RPMI8226 (cell line): ENCODE measurements at places on chromosomes 4 and X.

DNA sequence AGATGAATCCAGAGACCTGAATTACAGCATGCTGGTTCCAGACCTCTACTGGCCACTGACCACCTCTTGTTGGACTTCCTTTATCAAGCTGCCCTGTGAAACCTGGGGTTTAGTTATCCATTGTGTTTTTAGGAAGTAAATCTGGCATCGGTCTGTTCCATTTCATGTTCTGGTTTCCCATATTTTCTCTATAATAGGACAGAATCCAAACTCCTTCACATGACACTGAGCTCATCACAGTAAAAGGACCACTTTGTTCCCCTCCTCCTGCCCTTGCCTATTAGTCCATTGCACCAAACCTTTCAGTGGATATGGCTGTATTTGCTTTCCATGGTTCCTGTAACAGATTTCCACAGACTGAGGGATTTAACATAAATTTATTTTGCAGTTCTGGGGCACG is 4.0 kb downstream of the MFAP3L start:
- no peak for DNase-seq

DNA sequence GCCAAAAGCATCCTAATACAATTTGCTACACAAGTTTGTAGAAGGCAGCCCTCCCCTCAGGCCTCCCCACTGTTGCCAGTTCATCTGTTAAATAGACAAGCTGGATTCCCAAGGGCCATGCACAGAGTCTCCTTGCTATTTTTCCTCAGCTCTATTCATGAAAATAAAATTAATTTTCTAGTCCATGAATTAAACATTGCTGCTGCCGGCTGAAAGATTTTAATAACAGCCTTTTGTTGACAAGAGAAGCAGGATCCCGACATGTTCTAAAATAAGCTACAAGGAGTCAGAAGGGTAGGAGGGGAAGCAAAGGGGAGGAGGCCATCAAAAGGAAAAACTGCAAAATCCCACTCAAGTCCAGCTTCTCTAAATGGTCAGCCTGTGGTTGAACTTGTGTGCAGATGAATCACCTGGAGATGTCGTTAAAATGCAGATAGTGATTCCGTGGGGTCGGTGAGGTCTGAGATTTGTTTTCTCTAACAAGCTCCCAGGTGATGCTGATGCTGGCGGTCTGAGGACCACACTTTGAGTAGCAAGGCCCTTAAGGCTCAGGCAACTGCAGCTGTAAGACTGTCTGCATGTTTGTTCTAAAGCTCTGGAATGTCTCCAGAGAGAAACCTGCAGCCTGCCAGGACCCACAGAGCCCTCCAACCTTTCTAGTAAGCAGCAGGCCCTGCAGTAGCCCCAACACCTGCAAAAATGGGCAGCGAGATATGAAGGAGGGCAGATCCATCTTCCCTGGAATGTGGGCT is 9.4 kb downstream of the SCD5 start:
- no peak for DNase-seq

- DNase-seq: peak; percentile 4
Observed at GRCh38 chrX:143788265-143788664, 67.7 kb upstream of the SPANXN2 start.

GRCh38 chr4:35934320-35934981 is 309.9 kb downstream of the ARAP2 start:
- peak; percentile 24 for DNase-seq

DNA sequence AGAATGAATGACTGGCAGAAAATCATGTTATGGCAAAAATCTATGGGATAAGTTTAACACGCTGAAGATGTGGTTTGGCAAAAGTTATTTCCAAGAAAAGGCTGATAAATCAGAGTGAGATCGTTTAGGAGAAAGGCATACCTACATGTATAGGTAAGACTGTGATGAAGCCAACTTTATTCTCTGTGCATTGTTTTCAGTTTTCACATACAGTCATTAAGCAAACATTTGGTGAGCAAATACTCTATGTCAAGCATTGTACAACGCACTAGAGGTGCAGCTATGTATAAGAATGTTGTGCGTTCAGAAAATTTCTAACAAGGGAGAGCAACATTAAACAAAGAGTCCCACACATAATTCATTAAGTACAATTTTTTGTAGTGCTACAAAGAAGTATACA is 121.7 kb downstream of the TEX13A start:
- no peak for DNase-seq

DNA sequence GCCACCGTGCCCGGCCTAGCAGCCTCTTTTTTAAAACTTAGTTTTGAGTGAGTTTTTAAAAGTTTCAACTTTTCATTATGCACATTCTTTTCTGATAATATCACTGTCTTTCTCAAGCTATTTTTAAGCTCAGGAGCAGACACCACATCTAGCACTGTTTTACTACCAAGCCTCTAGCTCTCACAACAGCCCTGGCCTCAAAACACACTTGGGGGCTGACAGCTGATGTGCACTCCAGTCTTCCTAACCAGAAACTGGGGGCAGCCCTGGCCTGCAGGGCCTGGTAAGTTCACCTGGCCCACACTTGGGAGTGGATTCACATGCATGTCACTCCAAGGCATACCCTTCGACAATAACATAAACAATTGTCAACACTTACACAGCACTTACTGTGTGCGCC is 34.0 kb downstream of the CENPU start:
- no peak for DNase-seq

DNA sequence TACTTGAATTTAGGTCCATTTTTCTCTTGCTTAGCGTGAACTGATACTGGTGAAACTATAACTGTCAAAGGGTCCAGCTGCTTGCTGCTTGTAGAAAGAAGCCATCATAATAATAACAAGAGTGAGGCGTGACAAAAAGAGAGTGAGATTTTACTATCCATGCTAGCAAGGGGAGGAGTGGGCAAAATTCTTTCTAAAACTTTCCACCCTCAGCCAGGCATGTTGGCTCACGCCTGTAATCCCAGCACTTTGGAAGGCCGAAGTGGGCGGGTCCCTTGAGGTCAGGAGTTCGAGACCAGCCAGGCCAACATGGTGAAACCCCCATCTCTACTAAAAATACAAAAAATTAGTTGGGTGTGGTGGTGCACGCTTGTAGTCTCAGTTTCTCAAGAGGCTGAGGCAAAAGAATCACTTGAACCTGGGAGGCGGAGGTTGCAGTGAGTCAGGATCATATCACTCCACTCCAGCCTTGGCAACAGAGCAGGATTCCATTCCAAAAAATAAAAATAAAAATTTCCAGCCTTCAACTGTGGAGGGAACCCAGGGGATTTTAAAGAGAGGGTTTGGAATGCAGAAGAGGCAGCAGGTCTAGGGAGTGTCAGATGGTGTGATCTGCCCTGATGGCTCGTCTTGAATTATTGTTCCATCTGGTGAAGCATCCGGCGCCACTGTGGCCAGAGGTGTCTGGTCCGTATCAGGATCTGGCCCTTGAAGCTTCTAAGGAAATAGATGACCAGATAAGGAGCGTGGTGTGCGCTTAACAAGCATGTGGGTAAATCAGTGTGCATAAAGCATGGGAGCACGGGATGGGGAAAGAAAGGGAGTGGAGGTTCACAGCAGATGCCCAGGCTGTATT is 51.8 kb downstream of the LRP2BP start:
- no peak for DNase-seq
